Vagina (tissue), 2 donors: ENCODE measurements at places on chromosomes 3 and 15. TPM values are rescaled to one million over a fixed set of nuclear protein-coding genes. Genes with fewer than 3 reads are reported as not detected.

TLR9 gene
- not detected for total RNA-seq

SECISBP2L gene
- total RNA-seq = 24.3 TPM

C15orf61 gene
- 11.3 TPM for total RNA-seq

CYP19A1 gene
- 8.8 TPM for total RNA-seq

MRAS gene
- total RNA-seq = 26.8 TPM

SLC2A2 gene
- total RNA-seq = not detected

SNRK gene
- 97.0 TPM for total RNA-seq

PP2D1 gene
- not detected for total RNA-seq

MKRN2OS gene
- not detected for total RNA-seq
